ENCODE measurements at places on chromosomes 7 and 10. TPM values are rescaled to one million over a fixed set of nuclear protein-coding genes. Genes with fewer than 3 reads are reported as not detected.

Gene ZNF282
- 31.5 TPM for total RNA-seq

Gene SAMD9
- 11.8 TPM for total RNA-seq

Gene SOSTDC1
- not detected for total RNA-seq

Gene CD36
- total RNA-seq = 1,000 TPM

Gene CAMK2B
- total RNA-seq = 0.63 TPM

Gene LRIT1
- not detected for total RNA-seq

Gene OR2A42
- not detected for total RNA-seq

Gene DRGX
- not detected for total RNA-seq

Gene C10orf53
- total RNA-seq = not detected

Gene CHAT
- total RNA-seq = not detected

Gene TMEM273
- total RNA-seq = 0.13 TPM

Gene MBLAC1
- total RNA-seq = 2.3 TPM

Gene ACTA2
- 1,211 TPM for total RNA-seq

Gene UTF1
- total RNA-seq = not detected

Gene CPA5
- total RNA-seq = not detected

Gene CDHR3
- 3.1 TPM for total RNA-seq

Gene UMAD1
- total RNA-seq = 11.4 TPM

Gene NOS3
- total RNA-seq = 0.33 TPM

Gene TFEC
- total RNA-seq = 0.13 TPM

Gene RELN
- total RNA-seq = 200 TPM

Gene IQUB
- total RNA-seq = 0.85 TPM

Gene METTL2B
- total RNA-seq = 29.3 TPM

Gene EBF3
- 1.6 TPM for total RNA-seq

Gene VPS50
- 30.9 TPM for total RNA-seq

Gene NSMCE4A
- 12.6 TPM for total RNA-seq

Gene AGR2
- total RNA-seq = not detected

Gene STOX1
- 0.13 TPM for total RNA-seq

Gene DNAH11
- 0.92 TPM for total RNA-seq

Gene ADCYAP1R1
- not detected for total RNA-seq

Gene DMBT1
- total RNA-seq = 0.13 TPM

Gene ANKRD22
- total RNA-seq = not detected

Gene GARIN1A
- 1.3 TPM for total RNA-seq

Gene CRHR2
- total RNA-seq = not detected

Gene HGF
- 51.1 TPM for total RNA-seq

Gene LRRC17
- total RNA-seq = 103 TPM

Gene LRRC61
- total RNA-seq = 0.36 TPM

Gene ADIRF
- 116 TPM for total RNA-seq

Gene GPR141
- total RNA-seq = not detected

Gene MTPN
- total RNA-seq = 210 TPM

Gene SH2B2
- total RNA-seq = 3.1 TPM

Gene NXPH1
- total RNA-seq = not detected

Gene VAX1
- not detected for total RNA-seq

Gene BICC1
- total RNA-seq = 124 TPM

Gene SUN3
- not detected for total RNA-seq

Gene CTAGE8
- not detected for total RNA-seq
